SK-N-SH (cell line): ENCODE measurements at places on chromosomes 2 and 18. TPM values are rescaled to one million over a fixed set of nuclear protein-coding genes. Genes with fewer than 3 reads are reported as not detected.

The ACMSD gene
- polyA plus RNA-seq, result not detected in 2 replicates

The LYG2 gene
- not detected in 2 replicates for polyA plus RNA-seq

The DGUOK gene
- 122 and 130 TPM in 2 replicates for polyA plus RNA-seq

The LIPG gene
- 3.2 and 4.4 TPM in 2 replicates for polyA plus RNA-seq

The MTERF4 gene
- 31.0 and 43.3 TPM in 2 replicates for polyA plus RNA-seq

The IL36RN gene
- not detected in 2 replicates for polyA plus RNA-seq

The IL36G gene
- polyA plus RNA-seq, result not detected in 2 replicates

The PHOSPHO2 gene
- polyA plus RNA-seq, result 0.99 and 1.1 TPM in 2 replicates

The TSPYL6 gene
- polyA plus RNA-seq, result not detected in 2 replicates

The PROKR1 gene
- not detected in 2 replicates for polyA plus RNA-seq

The IL18RAP gene
- not detected in 2 replicates for polyA plus RNA-seq

The EFEMP1 gene
- polyA plus RNA-seq, result 1,015 and 1,290 TPM in 2 replicates

The CDKL4 gene
- polyA plus RNA-seq, result 0.60 and 0.81 TPM in 2 replicates

The DLX1 gene
- 0.07 and 0.13 TPM in 2 replicates for polyA plus RNA-seq

GRCh38 chr2:203951366-203951902 lies 14.9 kb downstream of the ICOS start:
- DNase-seq, result no peak

DNA sequence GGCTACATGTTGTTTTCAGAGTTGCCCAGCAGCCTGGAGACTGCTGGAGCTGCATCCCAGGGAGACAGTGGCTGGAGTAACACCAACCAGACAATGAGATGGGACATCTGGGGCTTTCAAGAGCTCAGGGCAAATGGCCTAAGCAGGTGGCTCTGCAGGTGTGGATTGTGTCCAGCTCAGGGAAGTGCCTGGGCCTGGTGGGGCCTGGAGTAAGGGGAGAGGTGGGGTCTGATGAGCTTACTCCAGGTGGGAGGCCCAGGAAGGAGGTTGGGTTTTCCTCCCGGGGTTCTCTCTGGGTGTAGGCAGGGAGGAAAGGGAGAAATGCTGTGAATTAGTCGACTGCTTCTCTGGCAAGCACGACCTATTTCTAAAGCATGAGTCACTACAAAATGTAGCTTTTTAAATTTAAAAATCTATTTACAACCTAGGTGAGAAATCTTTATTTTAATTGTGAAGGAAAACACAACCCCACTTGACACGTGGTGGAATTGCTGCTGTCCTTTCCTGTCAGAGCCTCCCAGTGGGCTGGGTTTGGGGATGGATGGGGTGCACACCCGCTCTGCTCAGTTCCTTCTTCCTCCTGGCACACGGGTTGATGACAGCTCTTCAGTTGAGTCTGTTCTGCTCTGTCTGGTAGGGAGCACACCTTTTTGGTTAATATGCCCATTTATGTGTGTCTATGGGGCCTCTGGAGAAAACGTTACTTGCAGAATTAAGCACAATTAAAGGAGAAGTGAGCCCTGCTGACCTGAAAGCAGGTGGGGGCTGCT lies 81.6 kb downstream of the SH3RF3 start:
- no peak for DNase-seq

GRCh38 chr18:76580288-76580962 lies 85.4 kb upstream of the ZNF516 start:
- DNase-seq, result no peak

DNA sequence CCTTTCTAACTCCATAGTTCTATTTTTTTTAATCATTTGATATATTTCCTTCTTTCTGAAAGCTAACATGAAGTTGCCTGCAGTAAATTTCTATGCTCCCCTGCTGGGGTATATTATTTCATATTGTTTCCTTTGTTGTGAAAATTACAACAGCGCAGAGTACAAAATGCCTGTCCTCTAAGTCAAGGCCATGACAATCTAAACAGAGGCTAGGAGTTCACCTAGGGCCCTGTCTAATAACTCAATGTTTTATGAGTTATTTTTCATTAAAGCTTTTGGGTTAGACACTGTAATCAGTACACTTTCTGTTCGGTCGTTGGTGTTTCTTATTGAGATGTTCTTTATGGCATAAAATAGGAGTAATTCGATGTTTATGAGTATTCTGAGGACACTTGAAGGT lies 111.2 kb downstream of the OSR1 start:
- no peak for DNase-seq

- DNase-seq, result no peak
Observed at GRCh38 chr2:123047186-123047585, 977.9 kb upstream of the CNTNAP5 start.

- no peak for DNase-seq
Observed at GRCh38 chr2:3418766-3419404, 39.4 kb downstream of the TRAPPC12 start.

GRCh38 chr2:60885683-60886082 lies 4.3 kb downstream of the REL start:
- DNase-seq, result no peak

DNA sequence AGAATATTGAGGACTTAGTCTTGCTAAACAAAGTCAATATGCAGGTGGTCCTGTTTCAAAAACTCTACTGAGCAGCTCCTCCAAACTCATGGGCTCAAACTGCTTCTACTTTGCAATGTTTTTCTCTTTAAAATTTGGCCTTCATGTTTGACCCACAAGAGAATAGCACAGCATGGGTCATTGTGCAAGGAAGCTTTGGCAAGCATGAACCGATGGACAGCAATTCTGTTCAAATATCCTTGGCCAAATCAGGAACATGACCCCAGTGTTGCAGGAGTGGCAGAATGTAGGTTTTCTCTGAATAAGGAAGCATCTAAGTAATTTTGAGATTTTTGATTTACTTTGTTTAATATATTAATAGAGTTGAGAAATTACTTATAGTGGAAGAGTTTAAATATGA lies 477.9 kb downstream of the KCNJ3 start:
- DNase-seq, result no peak

DNA sequence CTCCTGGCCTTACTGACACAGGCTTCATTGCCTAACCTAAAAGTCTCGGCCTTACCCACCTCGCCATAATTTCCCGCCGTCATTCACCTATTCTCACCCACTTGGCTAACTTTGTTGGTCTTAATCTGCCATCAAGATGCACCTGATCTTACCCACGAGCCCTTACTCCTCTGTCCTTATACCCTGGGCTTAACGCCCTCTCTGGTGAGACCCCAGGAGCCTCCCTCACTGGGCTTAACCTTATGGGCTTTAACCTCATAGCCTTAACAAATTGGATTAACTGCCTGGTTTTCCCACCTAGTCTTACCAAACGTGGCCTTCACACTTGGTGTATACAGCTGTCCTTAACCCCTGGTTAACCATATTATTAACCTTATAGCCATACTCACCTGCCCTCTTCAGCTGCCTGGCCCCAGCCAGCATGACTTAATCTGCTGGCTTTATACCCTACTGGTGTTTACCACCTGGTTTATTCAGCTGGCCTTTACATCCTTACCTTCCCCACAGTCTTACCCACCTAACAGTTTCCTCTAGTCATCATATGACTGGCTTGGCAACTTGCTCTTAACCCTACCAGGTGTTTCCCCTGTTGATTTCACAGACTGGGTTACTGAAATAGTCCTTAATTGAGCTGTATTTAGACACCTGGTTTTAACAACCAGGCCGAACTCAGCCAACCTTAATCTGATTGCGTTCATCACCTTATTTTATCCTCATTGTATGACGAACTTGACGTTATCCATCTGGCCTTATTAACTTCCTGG lies 132.0 kb upstream of the ZSWIM2 start:
- no peak for DNase-seq

DNA sequence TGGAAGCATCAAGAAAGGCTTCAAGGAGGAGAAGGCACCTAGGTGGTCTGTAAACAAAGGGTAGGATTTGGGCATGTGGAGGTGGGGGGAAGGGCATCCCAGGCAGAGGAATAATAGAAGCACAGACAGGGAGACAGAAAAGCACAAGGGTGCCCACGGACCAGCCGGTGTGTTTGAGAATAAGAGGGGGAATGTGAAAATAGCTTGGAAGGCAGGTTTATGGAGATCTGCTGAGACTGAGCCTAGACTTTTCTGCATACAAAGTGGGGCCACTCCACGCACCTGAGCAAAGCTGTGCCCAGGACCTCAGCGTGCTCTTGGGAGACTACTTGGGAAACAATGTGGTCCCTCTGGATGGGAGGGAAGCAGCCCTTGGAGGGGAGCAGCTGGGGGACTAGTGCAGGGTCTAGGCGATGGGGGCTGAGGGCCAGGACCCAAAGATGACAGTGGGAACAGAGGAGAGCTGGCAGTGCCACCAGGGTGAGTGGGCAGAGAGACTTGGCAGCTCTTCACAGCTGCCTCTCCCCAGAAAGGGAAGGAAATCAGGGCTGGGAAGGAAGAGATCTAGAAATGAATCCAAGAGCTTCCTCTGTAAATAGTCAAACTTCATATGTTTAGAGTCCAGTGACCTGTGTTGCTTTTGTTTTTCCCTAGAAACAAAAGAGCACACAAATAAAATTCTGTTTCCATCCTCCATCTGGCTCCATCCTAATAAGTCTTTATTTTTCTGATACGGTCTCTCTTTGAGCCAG lies 110.7 kb upstream of the SMAD7 start:
- peak; percentile 35 for DNase-seq

GRCh38 chr2:126657636-126658318 lies 1.8 kb downstream of the GYPC start:
- DNase-seq, result no peak

GRCh38 chr2:68110102-68110501 lies 47.3 kb upstream of the C1D start:
- no peak for DNase-seq

DNA sequence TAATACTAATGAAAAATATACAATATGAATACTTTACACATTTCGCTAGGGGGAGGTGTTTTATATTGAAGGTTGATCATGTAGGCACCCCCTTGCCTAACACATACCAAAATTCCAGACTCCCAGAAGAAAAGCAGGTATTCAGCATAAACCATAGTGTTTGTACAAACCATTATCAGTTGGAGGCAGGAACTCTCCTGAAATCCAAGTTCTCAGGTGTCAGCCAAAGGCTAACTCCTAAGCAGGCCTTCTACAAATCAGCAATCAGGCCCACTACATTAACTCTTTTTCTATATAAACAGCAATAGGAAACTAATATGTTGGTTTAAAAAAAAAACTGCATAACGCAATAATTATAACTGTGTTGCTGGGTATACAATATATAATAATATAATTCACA lies 44.5 kb downstream of the MAP3K2 start:
- DNase-seq, result no peak

DNA sequence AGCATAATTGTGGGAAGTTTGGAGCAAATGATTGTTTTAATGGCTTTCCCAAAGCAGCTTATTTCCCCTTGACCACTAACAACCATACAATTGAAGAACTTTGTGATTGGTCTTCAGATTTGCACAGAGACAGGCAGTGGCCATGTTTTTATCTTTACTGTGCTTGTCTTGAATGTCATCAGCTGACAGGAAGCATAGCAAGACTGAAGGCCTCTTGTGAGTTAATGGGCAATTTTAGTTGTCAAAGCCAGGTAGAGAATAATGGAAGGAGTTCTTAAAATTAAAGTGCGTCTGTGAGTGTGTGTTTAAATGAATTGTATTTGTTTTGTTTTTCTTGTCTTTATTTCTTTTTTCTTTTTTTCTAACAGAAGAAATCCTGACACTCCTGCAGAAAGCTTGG lies 809.9 kb downstream of the TSN start:
- no peak for DNase-seq

DNA sequence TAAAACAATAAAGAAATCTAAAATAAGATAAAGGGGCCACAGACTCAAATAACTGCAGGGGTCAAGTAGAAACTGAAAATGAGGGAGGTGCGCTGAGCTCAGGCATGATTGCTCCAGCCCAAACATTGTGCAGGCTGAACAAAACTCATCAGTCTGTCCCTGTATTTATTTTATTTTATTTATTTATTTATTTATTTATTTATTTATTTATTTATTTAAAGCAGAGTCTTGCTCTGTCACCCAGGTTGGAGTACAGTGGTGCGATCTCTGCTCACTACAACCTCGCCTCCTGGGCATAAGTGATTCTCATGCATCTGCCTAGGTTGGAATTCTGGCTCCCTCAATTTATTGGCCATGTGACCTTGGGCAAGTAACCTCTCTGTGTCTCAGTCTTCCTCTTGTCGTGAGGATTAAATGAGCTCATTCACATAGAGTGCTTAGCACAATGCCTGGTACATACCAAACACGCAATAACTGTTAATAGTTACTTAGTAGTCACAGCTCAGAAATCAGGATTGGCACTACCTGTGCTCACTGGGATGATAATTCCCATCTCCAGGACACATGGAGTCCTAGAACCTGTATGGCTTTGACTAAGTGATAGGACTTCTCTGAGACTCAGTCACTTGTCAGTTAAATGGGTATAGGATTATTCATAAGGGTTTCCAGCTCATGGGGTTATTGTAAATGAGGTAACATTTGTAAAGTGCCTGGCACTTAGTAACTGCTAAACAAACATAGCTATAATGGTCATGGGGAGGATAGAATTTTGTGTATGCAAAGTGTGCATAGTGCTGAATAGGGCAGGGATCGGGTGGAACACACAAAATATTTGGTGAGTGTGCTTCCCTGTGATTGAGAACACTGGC lies 6.0 kb downstream of the SPEG start:
- no peak for DNase-seq

DNA sequence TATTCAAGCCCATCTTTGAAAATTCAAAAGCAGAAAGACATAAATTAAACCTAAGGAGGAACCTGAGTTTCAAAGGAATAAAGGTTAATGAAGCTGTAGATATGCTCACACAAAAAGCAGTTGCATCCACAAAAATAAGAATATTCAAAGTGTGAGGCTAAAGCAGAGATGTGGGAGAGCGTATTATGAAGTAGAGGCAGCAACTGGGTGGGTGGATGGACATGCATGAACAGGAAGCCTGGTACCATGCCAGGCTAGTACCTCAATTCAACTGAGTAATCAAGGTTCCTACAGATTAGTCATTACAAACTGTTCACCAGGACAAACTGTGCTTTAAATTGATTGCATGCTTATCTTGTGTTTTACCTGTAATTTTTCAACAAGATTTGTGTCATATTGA lies 330.0 kb upstream of the PKDCC start:
- DNase-seq, result no peak

DNA sequence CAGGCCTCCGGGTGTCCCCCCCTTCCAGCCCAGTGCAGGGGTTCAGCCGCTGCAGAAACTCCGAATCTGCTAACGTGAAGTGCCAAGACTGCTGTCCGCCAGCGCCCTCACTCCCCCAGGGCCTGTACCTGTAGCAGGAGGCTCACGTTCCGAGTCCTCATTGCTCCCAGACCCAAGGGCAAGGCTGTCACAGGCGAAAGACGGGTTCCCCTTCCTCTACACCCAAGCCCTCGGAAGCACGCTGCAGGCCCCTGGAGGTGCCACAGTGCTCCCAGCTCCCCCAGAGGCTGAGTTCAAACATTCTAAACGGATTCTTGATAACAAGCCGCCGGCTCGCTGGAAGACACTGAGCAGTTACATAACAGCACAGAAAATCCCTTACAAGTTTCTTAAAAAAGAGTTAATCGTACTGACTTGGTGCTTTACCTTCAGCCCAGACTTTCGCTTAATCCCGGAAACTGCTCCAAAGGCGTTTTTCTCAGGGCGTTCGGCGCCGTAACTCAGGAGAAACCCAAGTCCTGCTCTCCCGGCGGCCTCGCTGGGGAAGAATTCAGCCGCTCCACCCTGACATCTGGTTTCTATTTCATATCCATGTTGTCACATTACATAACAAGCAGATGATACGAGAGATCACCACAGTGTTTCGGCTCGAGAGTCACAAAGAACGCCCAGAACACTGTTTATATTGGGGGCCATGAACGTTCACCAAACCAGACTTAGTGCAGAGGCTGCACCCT lies 92.0 kb downstream of the HDAC4 start:
- peak; percentile 83 for DNase-seq
